ENCODE measurements at places on chromosomes 3 and 15. TPM values are rescaled to one million over a fixed set of nuclear protein-coding genes. Genes with fewer than 3 reads are reported as not detected.

GRCh38 chr3:188825901-188826300 lies 345.9 kb upstream of the TPRG1 start:
- no peak for DNase-seq

DNA sequence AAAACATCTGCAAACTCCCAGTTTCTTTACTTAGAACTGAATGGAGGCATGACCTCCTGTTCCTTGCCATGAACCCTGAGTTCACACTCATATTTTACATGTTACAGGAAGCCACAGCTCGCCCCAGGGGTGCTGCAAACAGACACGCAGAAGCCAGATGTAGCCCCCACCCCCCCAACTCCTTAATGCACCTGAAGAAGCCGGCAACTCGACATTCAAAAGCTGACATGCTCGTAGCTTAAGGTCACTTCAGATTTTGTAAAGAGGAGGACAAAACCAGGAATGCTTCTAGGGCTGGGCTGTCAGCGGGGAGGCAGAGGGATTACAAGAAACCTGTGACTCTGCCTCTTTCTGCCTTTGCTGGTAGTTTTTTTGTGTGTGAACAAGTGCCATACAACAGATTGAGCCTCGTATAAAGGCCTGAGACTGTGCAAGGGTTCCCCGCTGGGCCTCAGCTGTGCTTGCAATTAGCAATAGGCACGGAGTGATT lies 42.0 kb upstream of the FEZF2 start:
- no peak for DNase-seq

GRCh38 chr3:9324944-9325343 lies 37.9 kb upstream of the THUMPD3 start:
- DNase-seq: no peak

The RBP2 gene
- total RNA-seq: not detected

The CKMT1B gene
- not detected for total RNA-seq

DNA sequence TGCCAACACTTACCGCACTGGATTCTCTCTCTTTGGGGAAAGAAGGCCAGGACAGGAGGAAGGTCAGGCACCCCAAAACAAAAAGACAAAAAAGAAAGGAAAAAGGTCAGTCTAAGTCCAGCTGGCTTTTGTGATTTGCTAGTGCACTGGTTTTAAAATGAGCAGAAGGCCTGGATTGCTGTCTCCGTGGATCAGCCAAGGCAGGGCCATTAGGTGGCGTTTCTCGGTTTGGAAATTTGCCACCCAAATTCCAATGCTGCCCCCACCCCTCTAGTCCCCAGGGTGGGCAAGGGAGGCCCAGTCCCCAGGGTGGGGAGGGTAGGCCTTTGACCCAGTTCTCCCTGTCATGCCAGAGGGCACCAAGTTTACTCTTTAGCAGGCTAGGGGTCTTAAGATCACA lies 33.3 kb downstream of the TLE3 start:
- DNase-seq: peak; percentile 44

The CCNB2 gene
- total RNA-seq: 5.1 TPM

The TRIM42 gene
- total RNA-seq: 2.2 TPM

DNA sequence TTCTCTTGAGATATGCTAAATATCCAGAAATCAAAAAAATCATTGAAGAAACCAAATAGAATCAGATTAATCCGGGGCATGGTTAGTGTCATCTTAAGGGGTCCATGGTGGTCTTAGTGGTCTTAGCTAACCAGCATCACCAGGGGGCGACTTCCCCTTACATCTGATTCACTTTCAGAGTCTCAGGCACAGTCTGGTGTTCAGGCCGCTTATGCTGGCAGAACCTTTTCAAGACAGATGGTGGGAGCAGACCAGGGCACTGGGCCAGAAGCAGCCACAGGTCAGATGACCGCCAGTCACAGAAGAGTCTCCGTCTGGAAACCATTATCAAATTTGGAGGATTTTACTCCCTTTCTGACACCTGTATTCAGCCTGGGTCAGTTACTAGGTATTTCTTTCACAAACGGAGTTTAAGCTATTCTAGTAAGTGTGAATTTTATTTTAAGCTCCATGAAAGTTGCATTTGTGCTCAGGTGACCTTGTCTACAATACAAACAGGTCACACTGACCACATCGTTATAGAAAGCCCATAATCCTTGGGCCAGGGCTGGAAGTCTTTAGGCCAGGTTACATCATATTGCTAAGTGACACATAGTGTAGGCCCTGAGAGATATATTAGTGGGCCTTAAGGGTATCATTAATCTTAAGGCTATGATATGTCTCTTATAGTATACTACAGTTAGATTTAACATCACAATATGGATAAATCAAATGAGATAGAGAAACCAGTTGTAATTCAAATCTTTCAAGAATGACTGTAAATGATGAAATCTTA lies 365.5 kb downstream of the GBE1 start:
- no peak for DNase-seq

DNA sequence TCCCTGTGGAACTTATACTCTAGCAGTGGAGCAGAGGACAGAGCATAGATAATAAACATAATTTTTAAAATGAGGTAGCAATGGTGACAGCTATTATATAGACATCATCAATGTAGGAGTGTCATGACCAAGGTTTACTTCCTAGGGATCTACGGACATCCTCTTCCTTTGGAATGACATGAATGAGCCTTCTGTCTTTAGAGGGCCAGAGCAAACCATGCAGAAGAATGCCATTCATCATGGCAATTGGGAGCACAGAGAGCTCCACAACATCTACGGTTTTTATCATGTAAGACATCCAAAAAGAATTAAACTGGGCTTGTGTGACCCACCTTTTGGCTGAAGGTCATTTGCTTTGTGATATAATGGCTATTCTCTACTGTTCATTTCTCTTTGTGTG lies 30.1 kb upstream of the CAPN3 start:
- no peak for DNase-seq

The RAMAC gene
- 27.0 TPM for total RNA-seq

- DNase-seq: no peak
Measured at GRCh38 chr15:74847432-74847831, 4.5 kb upstream of the ULK3 start.

GRCh38 chr15:39145854-39146625 lies 434.8 kb upstream of the THBS1 start:
- DNase-seq: no peak

GRCh38 chr3:191244242-191244867 lies 45.3 kb downstream of the OSTN start:
- peak; percentile 36 for DNase-seq

GRCh38 chr3:39378957-39379777 lies 4.0 kb upstream of the SLC25A38 start:
- no peak for DNase-seq

The ARRDC4 gene
- 36.1 TPM for total RNA-seq

DNA sequence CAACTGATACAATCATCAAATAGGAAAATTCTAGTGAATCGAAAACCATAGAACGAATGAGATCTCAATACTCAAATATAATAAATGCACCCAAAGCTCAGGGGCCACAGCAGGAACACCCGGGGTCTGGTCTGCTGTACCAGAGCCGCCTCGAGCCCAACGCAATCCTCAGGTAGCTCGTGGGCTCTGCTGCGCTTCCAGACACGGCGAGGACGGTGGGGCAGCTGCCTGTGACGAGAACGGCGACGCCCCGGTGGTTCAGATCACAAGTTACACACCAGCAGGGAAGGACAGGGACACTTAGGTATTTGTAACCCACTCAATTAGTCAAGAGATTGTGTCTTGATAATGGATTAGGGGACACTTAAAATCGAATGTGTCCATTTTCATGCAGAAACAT lies 54.6 kb downstream of the NIPA2 start:
- no peak for DNase-seq

GRCh38 chr3:42492508-42493080 lies 9.8 kb upstream of the VIPR1 start:
- no peak for DNase-seq

The CD276 gene
- 38.5 TPM for total RNA-seq

DNA sequence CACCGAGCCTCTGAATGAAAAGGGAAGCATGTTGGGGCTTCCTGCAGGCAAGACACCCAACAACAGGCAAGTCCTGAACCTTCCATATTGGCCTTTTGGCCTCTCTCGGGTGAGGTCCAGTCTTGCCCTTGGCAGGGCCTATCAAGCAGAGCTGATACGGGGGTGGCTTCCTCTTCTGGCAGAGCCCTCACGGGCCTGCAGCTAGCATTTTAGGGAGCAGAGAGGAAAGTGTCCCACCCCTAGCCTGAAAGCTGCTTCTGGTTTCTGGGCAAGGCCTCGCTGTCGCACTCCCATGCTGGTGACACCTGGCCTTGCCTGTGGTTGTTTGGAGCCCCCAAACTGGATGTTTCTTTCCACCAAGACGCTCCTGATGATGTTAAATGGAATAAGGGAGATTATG lies 31.8 kb upstream of the CTSH start:
- no peak for DNase-seq

DNA sequence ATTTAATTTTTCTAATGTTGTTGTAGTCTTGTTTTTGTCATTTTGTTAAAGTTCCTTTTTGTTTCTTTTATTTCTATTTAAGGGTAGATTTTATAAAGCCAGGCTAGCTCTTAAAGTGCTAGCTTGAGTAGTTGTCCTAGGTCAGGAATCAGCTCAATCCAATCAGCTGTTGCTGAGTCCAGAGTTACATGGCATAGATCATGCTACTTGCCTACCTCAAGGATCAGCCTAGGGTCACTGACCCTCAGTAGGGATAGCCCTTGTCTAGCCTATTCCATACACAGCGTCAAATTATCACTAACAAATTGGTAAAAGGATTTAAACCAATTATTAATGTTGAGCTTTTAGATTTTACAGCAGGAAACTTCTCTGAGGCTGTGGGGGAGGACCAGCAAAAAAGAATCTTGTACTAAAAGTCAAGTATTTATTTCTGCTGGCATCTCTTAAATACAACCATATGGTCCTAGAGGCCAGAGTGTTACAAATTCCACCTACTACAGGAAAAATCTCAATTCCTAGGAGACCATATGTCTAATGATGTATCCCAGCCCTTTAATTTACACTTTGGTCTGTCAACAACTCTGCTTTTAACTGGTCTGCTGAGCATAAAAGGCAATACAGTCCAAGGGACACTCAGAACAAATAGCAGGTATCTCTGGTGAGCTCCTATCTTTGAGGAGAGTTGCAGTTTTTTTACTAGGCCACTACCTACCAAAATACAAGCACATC lies 138.3 kb upstream of the PTPRG start:
- DNase-seq: no peak

DNA sequence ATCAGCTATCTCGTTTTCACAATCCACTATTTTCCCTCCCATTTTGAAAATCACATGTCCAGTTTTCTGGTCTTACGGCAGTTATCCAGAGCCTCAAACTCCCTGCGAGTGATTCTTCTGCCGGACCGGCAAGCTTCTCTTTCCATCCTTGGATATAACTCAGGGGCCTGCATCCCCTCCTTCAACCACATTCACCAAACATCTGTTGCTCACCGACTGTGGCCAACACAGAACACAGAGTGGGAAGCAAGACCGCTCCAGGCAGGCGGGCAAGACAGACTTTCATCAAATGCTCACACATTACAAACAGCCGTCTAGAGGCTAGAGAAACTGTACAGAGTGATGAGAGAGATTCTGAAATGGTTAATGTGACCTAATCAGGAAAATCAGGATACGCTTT lies 7.6 kb upstream of the SLC12A8 start:
- no peak for DNase-seq

The HAPLN3 gene
- 19.7 TPM for total RNA-seq

DNA sequence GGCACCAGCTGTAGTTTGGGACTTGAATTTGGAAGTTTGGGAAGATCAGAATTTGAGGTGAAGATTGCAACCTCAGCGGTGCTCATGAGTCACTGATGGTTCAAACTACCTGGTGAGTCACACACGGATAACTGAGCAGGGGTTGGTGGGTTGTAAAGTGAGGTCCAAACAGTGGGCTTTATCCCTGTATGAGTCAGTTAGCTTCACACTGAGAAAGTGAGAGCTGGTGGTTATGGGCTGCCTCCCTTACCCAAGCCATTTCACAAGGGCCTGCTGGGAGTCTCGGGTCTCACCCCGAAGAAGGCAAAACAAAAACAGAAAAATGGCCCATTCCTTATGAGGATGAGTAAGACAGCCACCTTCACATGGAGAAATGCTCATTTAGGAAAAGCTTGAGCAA lies 77.0 kb downstream of the ITGA11 start:
- DNase-seq: no peak

- DNase-seq: no peak
Measured at GRCh38 chr3:177883957-177884356, 652.3 kb upstream of the KCNMB2 start.
